Esophagus squamous epithelium (tissue), 5 donors: ENCODE measurements at places on chromosomes 1 and 21.

GRCh38 chr21:31135531-31136184 lies 97.4 kb upstream of the KRTAP19-8 start:
- DNase-seq = no peak

GRCh38 chr21:45562965-45563364 lies 20.7 kb upstream of the SLC19A1 start:
- no peak for DNase-seq

- DNase-seq = no peak
Observed at GRCh38 chr1:50604580-50604979, 181.3 kb upstream of the DMRTA2 start.

DNA sequence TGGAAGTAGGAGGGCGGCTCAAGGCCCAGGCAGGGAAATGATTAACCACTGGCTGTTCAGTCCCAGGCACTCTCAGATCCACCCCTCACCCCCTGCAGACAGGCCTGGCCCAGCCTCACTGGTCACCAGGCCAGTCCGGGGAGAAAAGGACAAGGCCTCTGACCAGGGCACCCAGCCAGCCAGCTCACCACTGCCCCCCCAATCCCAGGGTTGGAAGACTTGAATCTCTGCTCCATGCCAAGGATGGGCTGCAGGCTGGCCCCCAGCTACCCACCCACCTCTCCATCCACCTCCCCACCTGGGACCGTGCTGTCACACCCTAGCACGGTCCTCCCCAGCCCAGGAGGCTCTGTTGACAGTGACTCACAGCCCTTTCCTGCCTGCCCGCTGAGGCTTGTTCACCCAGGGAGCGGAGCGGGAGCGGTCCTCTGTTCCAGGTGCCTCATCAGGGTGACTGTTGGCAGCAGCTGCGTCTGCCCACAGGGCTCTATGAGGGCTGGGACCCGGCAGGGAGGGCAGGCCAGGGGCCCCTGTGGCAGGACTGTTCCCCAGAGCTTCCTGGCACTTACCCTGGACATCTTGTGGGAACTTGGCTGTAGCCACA lies 2.2 kb downstream of the LAD1 start:
- no peak for DNase-seq

- DNase-seq = no peak
Observed at GRCh38 chr1:204264805-204265204, 51.0 kb upstream of the GOLT1A start.

DNA sequence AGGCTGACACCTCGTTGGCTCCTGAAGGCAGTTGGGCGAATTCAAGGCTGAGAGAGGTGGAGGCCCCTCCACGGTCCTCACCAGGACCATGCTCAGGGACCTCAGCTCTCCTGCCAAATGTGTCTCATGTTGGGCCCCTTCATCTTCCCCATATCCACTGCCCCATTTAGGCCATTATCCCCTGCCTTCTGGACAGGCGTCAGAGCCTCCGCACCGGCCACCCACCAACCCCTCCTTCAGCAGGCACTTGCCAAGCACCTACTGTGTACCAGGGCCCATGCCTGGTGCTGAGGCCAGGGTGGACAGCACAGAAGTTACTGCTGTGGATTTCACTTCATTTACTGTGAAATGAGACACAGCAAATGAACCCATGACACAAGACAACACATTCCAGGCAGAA lies 325.8 kb downstream of the MATN1 start:
- no peak for DNase-seq

DNA sequence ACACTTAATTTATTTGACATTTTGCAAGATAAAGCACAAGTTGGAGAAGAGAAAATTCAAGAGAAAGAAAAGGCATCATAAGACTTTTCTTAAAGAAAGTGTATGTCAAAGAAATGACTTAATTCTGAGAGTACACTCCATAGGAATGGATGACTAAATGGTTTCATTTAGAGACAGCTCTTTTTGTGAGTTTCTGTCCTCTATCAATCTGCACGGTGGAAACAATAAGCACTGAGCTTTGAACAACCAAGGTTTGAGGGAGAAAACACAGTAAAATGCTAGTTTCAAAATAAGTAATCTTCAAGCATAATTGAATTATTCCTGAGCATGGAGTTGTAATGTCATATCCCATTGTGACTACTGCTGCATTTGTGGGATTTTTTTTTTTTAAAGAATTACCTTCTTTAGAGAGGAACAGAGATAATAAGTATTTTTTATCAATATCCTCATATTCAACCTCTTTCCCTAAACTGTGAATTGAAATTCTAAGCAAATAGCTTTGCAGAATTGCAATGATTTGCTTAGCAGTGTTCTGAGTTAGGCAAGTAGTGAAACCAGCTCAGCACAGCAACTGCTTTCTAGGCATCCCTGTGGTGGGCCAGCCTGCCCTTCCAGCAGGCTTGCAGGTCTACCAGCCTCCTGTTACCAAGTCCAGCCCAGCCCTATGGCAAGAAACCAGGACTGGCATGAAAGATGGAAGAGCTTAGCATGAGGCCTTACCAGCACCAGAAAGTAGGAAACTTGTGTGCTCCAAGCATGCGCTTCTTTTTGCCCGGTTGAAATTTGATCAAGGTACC lies 38.2 kb downstream of the KCNJ6 start:
- no peak for DNase-seq

DNA sequence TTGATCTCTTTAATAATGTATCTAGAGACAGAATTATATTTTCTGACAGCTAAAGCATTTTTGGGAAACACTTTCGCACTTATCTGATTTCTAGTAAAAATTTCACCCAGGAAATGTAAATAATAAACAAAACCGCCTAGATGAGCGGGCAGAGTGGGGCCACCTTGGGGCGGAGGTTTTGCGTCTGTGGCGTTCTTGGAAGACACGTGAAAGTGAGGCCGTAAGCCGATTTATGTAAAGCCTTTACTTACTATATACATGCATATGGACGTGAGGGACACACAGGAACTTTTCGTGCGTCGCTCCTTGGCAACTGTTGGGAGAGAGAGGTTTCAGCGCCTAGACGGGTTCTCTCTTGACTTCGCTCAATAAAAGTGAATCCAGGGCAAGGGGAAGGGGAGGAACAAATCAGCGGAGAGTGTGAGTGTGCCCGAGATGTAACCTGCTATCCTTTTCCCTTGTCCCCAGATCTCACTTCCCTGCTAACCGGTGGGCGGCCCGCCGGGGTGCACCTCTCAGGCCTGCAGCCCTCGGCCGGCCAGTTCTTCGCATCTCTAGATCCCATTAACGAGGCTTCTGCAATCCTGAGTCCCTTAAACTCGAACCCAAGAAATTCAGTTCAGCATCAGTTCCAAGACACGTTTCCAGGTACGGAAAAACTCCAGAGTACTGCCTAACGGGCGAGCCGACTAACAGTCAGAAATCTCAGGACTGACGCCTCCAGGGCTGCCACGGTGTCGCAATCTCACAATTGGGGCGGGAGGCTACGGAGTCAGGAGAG lies 1.7 kb downstream of the HLX start:
- no peak for DNase-seq

- DNase-seq = no peak
Observed at GRCh38 chr1:160326418-160326817, 16.6 kb downstream of the COPA start.

GRCh38 chr1:109815809-109816174 lies 52.1 kb upstream of the EPS8L3 start:
- no peak for DNase-seq

- no peak for DNase-seq
Observed at GRCh38 chr1:178328728-178329127, 168.0 kb downstream of the CLEC20A start.

DNA sequence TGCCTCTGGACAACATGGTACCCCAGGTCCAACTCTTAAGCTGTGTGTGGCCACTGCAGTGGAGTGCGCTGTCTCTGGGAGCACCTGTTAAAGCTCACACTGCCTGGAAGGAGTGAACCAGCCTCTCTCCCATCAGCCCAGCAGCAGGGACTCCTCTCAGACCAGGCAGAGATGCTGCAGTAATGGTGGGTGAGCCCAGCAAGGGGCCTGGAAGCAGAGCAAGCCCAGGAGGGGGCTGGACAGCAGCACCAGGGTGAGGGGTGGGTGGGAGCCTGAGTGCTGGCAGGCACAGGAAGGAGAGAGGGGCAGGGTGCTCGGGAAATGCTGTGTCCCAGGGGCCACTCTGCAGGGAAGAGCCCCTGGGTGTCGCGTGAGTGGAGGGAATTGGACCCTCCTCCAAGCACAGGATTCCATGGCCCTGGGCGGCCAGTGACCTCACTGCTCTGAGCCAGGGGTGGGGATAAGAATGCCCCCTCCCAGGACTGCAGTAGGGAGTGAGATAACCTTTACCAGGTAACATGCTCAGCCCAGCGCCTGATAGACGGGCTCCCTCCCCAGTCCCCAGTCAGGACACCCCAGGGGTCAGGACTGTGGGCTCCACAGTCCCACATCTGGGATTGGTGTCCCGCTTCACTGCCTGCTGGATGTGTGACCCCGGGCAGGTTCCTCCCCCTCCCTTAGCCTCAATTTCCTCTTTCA lies 313.1 kb downstream of the MATN1 start:
- DNase-seq = no peak

- no peak for DNase-seq
Observed at GRCh38 chr1:33898881-33899280, 35.0 kb downstream of the HMGB4 start.

GRCh38 chr1:6672558-6672957 lies 29.1 kb downstream of the DNAJC11 start:
- no peak for DNase-seq

- DNase-seq = no peak
Observed at GRCh38 chr1:183847641-183848040, 42.7 kb downstream of the RGL1 start.

DNA sequence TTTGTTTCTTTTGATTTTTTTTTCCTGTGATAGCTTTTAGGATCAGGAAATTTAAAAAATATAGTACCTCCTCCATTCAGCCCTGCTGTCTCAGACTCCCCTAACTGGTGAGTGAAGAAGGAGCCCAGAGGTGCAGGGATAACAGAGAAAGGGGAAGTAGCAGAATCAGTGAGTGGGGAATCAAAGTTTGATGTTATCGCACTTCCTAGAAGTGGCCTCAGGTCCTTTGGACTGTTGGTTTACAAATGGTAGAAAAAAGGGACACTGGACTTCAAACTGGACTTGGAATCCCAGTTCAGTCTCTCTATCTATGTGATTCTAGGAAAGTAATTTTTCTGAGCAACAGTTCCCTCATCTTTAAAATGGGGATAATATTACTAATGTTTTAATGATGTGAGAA lies 99.5 kb downstream of the FGGY start:
- no peak for DNase-seq

GRCh38 chr1:226736908-226737818 lies 1.9 kb downstream of the ITPKB start:
- no peak for DNase-seq

GRCh38 chr1:172496678-172497077 lies 36.3 kb upstream of the SUCO start:
- no peak for DNase-seq

DNA sequence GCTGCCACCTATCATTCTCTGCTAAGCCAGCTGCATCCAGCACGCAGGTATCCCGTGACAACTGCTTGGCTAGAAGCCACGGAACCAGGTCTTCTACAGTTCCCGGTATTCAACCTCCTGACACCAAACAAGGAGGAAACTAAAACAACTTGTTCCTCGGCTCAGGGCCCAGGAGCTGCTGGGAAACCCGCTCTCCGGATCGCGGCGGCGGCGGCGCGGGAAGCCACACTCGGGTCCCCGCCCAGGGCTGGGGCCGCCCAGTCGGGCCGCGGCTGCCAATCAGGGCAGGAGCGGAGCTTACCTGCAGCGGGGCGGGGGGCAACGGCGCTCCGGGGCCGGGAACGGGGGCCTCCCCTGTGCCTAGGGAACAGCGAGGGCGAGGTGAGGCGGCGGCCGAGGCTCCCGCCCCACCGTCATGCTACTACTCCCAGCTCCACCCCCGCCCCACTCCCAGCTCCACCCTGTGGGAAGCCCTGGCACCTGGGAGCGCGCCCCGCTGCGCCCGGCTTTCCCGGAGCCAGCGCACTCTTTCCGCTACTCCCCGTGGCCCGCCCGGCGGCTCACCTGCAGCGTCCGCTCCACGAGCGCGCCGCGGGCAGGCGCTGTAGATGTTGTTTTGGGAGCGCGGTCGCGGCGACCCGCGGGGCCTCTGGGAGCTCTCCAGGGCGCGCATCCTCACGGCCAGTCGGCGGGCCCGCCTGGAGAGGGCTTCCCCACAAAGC lies 12.1 kb downstream of the IL24 start:
- no peak for DNase-seq

- no peak for DNase-seq
Observed at GRCh38 chr1:201191653-201192260, 1.1 kb downstream of the IGFN1 start.

DNA sequence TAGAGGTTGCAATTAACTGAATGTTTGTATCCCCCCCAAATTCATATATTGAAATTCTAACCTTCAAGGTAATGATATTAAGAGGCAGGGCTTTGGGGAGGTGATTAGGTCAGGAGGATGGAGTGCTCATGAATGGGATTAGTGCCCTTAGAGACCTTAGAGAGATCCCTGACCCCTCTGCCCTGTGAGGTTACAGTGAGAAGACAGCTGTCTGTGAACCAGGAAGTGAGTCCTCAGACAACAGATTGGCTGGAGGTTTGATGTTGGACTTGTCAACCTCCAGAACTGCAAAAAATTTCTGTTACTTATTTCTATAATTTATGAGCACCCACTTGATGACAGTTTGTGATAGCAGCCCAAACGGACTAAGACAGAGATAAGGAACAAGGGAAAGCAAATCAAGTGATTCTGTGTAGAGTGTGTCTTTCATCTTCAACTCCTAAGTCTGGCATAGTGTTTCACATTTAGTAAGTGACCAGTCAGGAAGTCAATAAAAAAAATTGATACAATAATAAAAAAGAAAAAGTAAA lies 30.0 kb upstream of the RWDD3 start:
- DNase-seq = no peak

- no peak for DNase-seq
Observed at GRCh38 chr1:25468033-25468432, 37.3 kb downstream of the MACO1 start.

DNA sequence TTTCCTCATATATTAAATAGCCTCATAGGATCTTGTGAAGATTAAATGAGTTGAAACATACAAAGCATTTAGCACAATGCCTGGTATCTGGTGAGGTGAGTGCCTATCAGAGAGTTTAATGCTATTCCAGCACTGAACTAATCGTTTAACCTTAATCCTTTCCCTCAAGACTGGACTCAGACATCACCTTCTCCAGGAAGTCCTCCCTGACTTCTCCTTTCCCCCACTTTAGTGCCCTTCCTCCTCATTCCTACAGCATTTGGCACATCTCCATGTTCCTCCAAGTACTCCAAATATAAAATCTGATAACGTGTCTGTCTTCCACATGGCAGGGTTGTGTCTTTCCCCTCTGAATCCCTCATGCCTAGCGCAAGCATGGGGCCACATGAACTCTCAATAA lies 59.8 kb downstream of the ZSCAN20 start:
- DNase-seq = no peak
